Testis (tissue), 5 donors: ENCODE measurements at places on chromosomes 3 and 15. TPM values are rescaled to one million over a fixed set of nuclear protein-coding genes. Genes with fewer than 3 reads are reported as not detected.
A peak's percentile ranks its signal among the peaks of the same experiment; 100 is the strongest.

DNA sequence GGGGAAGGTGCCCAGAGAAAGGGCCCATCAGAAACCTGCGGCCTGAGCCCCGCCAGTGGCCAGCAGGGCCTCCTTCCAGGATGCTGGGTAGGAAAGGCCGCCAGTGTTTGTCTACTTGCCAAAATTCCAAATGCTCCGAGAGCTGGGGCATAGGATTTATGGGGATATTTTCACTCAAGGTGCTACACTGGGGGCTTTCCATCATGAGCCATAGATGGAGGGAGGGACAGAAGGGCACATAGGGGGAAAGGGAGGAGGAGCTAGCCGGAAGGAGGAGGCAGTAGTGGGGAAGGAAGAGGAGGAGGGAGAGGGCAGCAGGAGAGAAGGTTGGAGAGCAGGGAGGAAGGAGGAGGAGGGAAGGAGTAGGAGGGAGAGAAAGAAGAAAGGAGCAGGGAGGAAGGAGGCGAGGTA lies 494.7 kb upstream of the PROK2 start:
- H3K36me3 ChIP-seq, result no peaks in the 10 kb centered on the region
- peaks cover 8% of the 10 kb centered on the region for H3K4me1 ChIP-seq
- DNase-seq, result no peak
- H3K27me3 ChIP-seq, result no peaks in the 10 kb centered on the region

- H3K27ac ChIP-seq, result no peak overlapping the region
- DNase-seq, result no peak
- no peak overlapping the region for H3K4me3 ChIP-seq
Measured at GRCh38 chr3:20060974-20061685, 20.9 kb downstream of the KAT2B start.

DNA sequence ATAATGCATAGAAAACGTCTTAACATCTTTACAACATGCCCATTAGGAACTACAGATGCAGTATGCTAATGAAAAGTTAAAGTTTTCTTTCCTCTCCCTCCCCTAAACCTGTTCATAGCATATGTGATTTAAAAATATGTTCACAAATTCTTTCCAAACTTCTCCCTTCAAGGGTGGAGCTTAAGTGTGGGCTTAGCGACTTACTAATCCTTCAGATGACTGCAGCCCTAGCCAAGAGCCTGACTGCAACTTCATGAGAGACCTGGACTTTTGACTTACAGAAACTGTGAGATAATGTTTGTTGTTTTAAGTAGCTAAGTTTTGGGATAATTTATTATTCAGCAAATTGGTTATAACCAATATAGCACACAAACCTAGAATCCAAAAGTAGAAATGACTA lies 22.0 kb upstream of the ANXA2 start:
- peaks cover 7% of the 10 kb centered on the region for H3K4me1 ChIP-seq
- H3K27ac ChIP-seq, result no peak overlapping the region
- DNase-seq, result no peak
- no peaks in the 10 kb centered on the region for H3K36me3 ChIP-seq

DNA sequence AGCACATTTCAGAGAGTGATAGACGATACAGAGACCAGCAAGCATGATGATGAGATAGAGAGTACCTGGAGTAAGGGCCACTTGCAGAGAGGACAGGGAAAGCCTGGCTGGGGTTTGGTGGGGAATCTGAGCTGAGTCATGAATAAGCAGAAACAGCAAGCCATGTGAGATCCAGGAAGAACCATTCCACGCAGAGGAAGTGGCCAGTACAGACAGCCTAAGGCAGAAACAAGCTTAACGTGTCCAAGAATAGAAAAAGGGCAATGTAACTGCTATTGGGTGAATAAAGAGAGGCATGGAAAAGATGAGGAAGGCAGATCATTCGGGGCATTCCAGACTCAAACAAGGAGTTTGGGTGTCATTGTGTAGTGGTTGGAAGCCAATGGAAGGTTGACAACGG lies 816.3 kb upstream of the CFAP20DC start:
- H3K27me3 ChIP-seq, result no peaks in the 10 kb centered on the region
- H3K4me3 ChIP-seq, result no peak overlapping the region
- no peaks in the 10 kb centered on the region for H3K4me1 ChIP-seq
- no peak overlapping the region for H3K27ac ChIP-seq
- peak; percentile 18 for DNase-seq
- no peaks in the 10 kb centered on the region for H3K36me3 ChIP-seq

GRCh38 chr3:4571690-4572334 lies 78.7 kb downstream of the ITPR1 start:
- no peaks in the 10 kb centered on the region for H3K4me1 ChIP-seq
- H3K36me3 ChIP-seq, result no peaks in the 10 kb centered on the region
- no peak overlapping the region for H3K27ac ChIP-seq
- no peaks in the 10 kb centered on the region for H3K27me3 ChIP-seq

The SIN3A gene
- 95.0 TPM for total RNA-seq

The STAC gene
- 7.1 TPM for total RNA-seq

The P2RY12 gene
- total RNA-seq, result not detected

The DUT gene
- 95.4 TPM for total RNA-seq
